ENCODE measurements at places on chromosomes 7 and 10.

GRCh38 chr7:38934051-38934450 lies 25.1 kb upstream of the VPS41 start:
- DNase-seq: no peak

DNA sequence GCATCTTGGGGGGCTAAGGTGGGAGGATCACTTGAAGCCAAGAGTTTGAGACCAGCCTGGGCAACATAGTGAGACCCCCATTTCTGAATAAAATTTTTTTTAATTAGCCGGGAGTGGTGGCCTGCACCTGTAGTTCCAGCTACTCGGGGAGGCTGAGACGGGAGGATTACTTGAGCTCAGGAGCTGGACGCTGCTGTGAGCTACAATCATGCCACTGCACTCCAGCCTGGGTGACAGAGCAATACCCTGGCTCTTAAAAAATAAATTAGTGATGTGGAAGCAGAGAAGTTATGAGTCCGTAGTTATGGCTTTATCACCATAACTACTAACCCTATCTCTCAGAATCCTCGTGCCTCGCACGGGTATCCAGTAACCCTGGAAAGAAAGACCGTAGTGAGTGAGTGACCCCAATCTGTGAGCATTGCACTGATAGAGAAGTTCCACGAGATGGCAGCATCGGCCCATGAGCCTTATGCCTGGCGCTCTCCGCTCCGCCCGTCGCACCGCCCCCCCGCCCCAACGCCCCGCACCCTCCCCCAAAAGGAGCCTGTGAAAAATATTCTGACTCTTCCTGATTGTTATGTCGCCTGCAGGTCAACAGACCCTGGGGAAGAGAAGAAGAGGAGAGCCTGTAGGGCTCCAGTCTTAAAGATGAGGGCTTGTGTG lies 4.9 kb upstream of the SLC29A3 start:
- peak; percentile 50 for DNase-seq

DNA sequence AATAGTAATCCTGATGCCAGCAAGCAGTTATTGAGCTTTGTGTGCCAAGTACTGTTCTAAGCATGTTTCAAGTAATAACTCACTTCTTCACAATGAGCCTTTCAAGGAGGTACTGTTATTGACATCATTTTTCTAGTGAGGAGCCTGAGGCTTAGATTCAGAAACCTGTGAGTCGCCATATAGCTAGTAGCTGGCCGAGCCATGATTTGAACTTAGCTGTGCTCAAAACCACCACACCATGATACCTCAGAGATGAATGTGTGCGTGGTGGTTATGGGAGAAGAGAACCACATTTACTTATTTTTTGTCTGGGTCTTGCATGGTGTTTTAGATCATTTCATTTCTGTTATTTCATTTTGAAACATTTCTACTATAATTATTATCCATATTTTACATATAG lies 578.9 kb downstream of the AUTS2 start:
- DNase-seq: no peak

DNA sequence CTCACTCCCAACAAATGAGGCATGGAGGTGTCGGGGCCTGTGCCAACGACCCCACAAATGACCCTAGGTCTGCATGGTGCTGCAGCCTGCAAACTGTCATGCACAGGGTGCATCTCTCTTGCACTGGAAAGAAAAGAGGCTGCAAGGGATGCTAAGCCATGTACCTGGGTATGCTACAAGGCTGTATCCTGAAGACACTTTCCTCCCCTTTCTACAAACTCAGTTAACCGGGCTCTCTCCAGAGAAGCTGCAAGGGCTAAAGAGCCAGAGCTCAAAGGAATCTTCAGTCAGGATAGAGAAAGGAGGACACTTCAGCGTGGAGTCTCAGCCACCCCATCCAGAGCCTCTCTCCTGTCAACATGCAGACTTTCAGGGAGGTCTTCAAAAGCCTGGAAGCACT lies 449.0 kb downstream of the GRID1 start:
- DNase-seq: no peak

DNA sequence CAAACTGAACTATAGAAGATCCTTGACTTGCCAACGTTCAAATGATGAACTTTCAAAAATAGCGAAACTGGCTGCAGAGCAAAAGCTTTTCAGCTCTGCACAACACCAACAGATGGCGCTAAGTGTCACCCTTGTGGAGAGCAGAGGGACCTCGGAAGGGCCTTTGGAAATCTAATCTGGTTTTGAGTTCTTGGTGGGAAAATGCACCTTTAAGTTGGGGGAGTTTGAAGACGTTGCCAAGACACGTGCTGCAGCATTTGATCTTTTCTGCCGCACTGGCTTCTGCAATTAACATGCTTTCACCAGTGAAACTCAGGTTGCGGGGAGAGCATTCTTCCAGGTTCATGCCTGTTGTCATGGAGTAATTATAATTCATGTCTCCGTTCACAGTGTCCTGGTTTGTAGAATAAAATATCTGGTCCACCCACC lies 26.3 kb upstream of the WDR11 start:
- DNase-seq: peak; percentile 11

Data from activated CD4-positive, alpha-beta T cell treated with anti-CD3 and anti-CD28 coated beads, Interleukin-2, amount 50 U/mL, for 48 hours (primary cell).